ENCODE measurements at places on chromosomes 1 and 21.

- DNase-seq, result peak; percentile 44
These were observed 193.5 kb upstream of the FMN2 start for GRCh38 chr1:239898062-239898730.

DNA sequence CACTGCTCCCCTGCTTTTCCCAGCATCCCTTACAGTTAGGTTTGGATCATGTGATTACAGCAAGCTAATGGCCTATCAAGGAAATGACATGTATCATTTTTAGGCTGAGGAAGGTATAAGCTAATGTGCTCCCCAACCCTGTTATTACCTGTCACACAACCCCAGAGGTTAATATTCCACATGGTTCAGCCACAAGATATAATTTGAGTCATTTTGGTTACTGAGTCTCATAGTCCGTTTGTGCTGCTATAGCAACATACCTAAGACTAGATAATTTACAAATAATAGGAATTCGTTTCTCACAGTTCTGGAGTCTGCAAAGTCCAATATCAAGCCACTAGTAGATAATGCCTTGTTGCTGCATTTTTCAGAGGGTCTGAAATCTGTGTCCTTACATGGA lies 29.1 kb upstream of the SLC16A1 start:
- DNase-seq, result no peak

- no peak for DNase-seq
These were observed 8.3 kb downstream of the TRNP1 start for GRCh38 chr1:27001570-27002360.

GRCh38 chr1:35577071-35577998 lies 4.2 kb downstream of the TFAP2E start:
- DNase-seq, result no peak

- DNase-seq, result no peak
These were observed 197.4 kb downstream of the ADGRL2 start for GRCh38 chr1:81998165-81998564.

DNA sequence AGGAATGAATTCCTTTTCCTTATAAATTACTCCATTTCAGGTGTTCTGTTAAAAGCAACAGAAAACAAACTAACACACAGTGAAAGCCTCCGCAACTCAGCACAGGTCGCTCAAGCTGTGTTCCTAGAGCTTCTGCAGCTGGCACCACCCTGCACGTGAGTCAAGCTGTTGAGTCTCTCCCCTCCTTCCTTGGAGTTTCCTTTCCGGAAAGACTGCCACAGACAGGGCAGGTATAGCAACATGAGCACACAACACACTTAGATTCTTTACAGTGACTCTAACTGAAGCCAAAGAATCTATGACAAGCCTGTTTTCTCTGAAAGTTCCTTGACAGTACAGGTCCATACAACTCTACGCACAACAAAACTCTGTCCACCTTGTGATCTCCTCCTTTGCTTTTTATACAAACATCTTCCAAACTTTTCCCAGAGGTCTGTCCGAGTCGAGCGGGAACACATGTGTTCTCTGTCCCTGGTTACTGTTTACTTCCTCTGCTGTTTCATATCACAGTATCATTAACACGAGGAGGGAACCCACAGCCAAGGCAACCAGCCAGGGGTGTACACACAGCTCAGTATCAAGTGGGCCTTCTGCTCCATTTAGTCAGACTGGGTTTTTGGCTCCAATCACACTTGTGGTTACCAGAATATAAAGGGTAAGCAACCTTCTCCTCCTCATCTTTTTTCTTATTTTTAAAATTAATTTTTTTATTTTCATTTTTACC lies 38.7 kb upstream of the DESI2 start:
- DNase-seq, result no peak

- no peak for DNase-seq
These were observed 220.7 kb downstream of the OMA1 start for GRCh38 chr1:58325866-58326265.

DNA sequence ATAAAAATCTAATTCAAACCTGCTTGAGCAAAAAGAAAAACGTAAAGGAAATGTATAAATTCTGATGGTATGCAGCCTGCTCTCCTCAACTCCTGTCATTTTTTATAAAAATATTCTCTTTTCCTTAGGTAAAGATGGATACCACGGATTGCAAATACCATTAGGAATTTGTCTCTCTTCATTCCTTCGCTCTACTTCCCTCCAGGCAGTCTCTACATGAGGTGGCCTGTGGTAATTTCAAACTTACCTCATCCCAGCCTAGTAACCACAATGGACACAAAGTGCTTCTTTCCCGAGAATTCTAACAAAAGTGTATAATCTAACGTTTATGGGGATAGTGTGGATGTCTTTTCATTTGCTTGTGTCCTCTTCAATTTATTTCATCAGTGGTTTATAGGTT lies 239.5 kb upstream of the LRRC7 start:
- no peak for DNase-seq

DNA sequence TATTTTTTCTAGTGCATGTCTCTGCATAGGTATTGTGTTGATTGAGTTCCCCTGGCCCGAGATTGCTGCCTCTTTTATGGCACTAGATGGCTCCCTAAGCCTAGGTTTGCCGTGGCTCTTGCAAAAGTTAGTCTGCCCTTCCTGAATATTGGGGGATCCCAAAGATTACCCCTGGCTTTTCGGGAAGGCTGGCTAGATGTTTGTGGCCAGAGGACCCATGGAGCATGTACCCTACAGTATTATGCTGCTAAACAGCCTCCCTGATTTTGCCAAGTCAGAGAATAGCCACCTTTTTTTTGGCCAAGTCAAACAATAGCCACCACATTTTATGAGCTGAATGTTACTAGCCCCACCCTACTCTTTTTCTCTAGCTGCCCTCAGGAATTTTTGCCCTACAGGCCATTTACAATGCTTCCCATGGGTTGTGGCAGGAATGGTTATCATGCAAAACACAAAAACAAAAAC lies 343.2 kb downstream of the OLFM3 start:
- DNase-seq, result no peak

DNA sequence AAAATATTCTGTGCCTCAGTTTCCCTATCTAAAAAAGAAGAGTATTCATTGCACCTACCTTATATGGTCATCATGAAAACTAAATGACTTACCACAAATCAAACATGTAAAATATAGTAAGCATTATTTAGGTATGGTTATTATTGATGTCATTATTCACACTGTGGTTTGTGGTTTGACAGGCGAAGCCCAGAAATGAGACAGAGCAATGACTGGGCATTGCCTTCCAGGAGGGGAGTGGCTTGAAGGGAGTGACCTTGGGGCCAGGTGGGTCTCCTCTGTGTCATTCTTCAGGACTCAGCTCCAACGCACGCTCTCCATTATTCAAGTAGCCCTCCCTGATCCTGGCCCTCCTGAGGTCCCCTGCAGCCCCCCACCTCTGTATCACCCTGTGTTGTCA lies 133.7 kb downstream of the DMRTA2 start:
- no peak for DNase-seq

- no peak for DNase-seq
These were observed 1.1 kb downstream of the SERTAD4 start for GRCh38 chr1:210233495-210234328.
